ENCODE measurements at places on chromosomes 7 and 10.

- no peak for DNase-seq
Observed at GRCh38 chr7:112938863-112939573, 147.6 kb downstream of the GPR85 start.

GRCh38 chr10:988667-989545 lies 672 bp downstream of the GTPBP4 start:
- no peak for DNase-seq

DNA sequence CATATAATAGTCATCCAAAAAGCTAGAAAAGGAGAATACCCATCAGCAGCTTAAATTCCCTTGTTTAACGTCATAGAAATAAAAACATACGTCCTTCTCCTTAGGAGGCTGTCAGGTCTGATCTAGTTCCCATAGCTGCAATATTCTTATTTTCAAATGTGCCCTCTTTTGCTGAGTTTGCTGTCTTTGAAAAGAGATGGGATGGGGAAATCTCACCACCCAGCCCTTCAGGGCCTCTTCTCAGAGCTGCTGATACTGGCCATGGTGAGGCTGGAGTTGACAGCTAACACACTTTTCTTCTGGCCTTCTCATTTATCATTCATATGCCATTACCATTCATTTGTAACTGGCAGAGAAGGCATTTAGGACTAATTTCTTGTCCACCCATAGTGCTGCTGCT lies 5.1 kb upstream of the PCGF5 start:
- DNase-seq, result no peak

DNA sequence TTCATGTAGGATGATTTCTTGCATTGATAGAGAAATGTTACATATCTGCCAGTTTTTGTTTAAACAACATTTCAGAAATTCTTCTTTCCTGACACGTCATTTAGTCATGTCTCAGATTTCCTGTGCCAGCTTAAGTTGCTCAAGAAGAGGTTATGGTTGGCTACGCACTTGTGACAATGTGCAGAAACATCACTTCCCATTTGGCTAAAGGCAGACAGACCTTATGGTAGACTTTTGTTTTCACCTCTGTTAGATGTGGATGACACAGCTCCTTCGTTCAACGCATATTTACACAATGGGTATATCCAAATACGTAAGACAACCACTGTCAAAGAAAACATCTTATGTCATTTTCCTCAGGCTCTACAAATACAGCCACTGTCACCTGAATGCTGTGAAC lies 125.8 kb downstream of the DOCK4 start:
- DNase-seq, result no peak

DNA sequence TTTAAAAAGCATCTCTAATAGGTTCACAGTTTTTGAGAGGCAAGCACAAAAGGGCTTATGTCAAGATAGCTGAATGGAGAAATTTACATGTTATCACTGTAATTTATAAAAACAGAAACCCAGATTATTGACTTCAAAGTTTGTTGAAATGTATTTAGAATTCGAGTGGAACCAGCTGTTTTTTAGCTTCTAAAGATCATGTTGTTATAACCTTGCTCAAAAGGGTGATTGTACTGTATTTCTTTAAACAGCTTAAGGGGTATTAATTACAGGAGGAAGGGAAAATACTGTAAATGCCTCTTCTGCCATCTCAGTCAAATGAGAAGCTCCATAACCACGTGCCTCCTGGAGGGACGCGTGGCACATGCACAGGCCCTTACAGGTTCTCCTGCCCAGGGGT lies 156.2 kb upstream of the MGMT start:
- no peak for DNase-seq

DNA sequence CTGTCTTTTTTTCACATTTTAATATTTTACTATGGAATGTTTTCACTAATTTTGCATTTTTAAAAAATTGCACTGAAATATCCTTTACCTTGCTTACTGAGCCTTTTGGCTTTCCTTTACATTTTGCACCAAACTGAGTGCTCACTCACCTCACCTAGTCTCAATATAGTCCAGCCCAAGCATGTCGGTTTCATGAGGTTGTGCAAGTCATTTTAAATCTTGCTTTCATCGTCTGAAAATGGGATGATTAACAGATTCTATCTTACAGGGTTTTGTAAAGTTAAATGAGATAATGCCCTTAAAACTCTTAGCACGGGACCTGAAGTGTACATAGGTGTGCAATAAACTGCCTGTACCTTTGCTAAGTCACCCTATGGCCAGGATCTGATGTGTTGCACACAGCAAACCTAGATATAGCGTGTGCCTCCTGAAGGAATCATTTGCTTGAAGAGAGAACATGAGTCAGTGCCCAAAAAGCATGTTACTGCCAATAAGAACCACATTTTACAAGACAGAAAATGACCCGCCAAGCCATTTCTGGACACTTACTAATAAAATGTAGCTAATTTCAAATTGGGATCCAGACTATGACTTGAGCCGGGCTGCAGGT lies 199.8 kb downstream of the JCAD start:
- DNase-seq, result no peak

DNA sequence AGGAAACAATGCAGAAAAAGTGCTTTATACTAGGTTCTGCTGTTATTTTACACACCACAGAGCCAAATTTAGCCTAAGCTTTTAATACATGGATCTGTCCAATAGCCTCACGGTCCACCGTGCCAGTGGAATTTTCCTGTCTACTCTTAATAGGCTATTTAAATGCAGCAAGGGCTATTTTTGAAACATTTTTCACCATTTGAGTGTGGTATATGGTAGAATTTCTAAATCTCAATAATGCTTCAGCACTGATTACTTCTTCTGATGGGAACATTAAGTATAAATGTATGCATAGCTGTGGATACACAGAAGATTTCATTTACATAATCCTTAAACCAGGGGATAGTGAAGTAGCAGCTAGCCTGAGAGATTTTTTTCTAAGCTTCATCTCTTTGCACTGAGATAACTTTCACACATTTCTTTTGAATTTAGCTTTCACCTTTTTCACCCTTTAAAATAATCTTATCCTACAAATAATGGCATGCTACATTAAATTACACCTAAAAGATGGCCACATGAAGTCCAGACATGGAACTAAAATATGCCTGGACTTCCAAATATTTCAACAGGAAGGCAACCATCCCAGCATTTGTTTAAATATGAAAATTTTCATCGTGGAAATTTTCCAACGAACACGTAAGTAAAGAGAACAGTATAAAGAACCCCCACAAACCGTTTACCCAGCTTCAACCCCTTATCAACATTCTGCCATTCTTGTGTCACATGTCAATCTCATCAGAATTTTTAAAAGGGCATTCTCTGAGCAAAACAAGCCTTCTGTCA lies 45.4 kb downstream of the AMPH start:
- no peak for DNase-seq

DNA sequence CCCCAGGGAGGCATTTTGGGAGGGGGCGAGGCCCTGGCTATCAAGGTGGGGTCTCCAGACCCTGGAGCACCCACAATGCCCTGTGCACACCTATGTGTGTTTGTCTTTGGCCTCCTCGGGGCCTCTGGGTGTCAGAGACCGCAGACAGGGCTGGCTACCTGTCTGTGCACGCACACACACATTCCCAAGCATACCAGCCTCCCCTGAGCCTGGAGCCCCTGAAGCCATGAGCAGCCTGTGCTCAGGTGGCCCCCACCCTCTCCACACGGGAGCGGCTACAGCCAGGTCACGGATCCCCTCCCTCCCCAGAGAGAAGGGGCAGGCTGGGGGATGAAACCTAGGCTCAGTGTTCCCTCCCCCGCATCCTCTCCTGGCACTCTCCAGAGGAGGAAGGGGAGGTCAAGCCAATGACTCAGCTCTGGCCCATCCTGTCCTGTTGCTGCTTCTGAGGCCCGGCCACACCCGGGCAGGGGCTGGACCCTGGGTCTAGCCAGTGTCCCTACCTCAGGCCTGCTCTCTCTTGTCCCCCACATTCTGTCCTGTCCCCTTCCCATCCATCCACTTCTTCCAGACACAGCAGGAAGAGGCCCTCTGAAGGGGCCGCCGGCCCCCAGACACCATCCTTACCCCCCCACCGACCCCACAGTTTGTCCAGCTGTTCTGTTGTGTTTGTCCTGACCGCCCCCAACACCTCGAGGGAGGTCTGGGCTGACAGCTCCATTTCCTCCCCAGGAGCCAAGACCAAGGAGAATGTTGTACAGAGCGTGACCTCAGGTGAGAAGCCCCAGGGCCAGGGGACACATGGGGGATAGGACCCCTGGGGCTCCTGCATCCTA lies 720 bp downstream of the SNCG start:
- DNase-seq, result no peak

DNA sequence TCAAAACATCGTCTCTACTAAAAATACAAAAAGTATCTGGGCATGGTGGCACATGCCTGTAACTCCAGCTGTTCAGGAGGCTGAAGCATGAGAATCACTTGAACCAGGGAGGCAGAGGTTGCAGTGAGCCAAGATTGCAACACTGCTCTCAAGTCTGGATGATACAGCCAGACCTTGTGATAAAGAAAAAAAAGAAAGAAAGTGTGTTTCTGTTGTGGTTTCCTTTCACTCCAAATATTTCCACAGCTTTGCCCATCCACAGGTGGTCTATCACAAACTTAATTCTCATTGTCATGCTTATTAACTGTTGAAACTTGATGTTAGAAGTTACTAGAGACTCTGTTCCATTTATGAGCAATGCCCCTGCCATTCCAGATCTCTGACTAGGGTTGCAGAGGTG lies 316.0 kb upstream of the SEMA3C start:
- no peak for DNase-seq

DNA sequence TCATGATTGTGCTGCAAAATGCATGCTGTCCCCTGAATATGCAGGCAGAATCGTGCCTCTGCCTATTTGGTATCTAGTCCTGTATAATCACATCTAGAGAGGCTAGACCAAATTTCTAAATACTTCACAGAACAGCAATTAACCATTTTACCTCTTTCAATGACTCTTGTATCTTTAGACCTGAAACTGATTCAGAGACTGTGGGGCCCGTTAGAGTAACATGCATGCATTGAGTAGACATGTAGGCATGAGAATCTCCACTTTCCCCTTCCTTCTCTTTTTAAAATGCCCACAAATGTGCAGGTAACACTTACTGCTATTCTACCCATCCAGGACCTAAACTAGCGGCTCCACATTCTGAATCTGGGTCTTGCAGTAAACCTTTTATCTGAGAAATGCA lies 8.8 kb downstream of the ZNF92 start:
- DNase-seq, result no peak

- DNase-seq, result no peak
Observed at GRCh38 chr10:28680358-28680752, 3.0 kb downstream of the BAMBI start.

DNA sequence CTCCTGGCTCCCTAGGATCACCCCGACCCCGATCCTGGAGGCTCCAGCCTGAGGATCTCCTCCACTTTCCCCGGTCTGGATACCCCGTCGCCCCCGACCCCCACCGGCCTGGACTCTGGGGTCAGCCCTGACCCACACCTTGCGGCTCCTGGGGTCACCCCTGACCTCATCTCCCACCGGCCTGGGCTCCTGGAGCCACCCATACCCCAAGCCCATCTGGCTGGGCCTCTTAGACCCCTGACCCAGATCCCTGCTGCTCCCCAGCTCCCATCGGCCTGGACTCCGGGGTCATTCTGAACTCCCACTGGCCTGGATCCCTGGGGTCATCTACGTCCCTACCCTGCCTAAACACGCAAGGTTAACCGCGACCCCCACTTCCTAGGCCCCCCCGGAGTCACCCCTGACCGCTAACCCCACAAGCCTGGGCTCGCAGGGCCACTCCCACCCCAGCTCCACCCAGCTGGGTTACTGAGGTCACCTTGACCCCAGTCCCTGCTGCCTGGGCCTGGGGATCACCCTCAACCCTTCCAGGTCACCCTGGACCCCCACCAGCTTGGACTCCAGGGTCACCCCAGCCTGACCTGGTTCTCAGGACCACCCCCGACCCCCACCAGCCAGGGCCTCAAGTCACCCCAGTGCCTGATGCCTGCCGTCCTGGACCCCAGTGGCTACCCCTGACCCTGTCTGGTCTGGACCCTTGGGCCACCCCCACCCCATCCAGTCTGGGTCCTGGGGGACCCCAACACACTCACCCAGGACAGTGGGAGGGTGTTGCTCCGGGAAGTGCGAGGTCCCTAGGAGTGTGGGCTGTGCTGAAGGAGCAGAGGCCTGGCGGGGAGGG lies 1.2 kb downstream of the FOXK1 start:
- no peak for DNase-seq

- no peak for DNase-seq
Observed at GRCh38 chr7:37729181-37729580, 45.6 kb downstream of the GPR141 start.

DNA sequence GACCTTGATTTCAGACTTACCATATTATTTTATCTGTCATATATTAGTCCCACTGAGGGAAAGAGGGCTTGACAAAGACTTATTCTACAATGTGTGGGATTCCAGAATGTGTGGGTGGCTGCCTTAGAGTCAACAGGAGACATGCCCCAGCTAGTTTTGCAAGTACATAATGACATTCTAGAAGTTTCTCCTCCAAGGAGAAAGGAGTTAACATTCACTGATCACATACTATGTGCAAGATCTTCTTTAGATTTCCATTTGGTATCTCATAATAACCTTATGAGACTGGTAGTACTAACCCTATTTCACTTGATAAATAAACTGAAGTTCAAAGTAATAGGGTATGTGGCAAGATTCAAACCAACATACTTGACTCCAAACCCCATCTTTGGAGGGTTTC lies 25.2 kb downstream of the IRF5 start:
- DNase-seq, result no peak

- DNase-seq, result no peak
Observed at GRCh38 chr10:44008270-44008916, 359.7 kb upstream of the ZNF32 start.

- no peak for DNase-seq
Observed at GRCh38 chr10:15348579-15348978, 22.5 kb downstream of the FAM171A1 start.
